ENCODE measurements at places on chromosomes 13 and 19.

GRCh38 chr13:63629591-63629990, 2213.9 kb upstream of the PCDH20 start:
- no peak for DNase-seq

GRCh38 chr19:1206864-1207450, 1.4 kb downstream of the STK11 start:
- peak; percentile 27 for DNase-seq

- DNase-seq, result no peak
Measured at GRCh38 chr13:76630629-76631230, 255.5 kb downstream of the KCTD12 start.

DNA sequence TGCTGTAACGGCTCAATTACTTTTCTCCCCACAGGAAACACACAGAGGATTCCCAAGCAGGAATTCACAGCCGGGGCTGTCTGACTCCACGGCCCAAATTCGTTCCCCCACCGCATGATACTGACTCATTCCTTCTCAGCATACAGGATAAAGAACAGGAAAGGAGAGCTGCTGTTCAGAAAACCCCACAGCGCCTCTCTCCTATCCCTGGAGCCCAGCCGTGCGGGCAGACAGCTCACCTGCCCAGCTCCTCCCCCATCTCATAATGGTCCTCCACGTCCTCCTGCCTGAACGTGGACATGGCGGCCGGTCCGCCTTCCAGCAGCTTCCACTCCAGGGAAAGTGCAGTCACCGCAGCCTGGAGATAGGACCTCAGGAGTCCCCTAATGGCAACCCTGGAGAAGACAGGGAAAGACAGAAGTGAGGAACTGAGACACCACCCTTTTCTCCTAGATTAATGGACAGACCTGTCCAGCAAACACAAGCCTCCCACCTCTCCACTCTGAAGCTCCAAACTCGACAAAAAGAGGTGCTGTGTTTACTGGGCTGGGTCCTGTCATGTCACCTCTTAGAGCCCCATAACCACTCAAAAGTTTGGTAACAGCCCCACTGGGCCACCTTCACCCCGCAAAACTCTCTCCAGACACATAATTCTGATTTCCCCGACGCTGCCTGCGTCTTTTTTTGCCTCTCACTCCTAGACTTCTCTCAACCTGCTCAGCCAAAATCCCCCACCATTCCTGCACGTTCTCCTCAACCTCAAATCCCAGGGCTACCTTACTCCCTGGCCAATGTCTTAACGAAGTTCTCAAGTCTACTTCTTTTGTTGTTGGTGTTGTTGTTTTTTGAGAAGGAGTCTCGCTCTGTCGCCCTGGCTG, 1.2 kb downstream of the DAPK3 start:
- no peak for DNase-seq

DNA sequence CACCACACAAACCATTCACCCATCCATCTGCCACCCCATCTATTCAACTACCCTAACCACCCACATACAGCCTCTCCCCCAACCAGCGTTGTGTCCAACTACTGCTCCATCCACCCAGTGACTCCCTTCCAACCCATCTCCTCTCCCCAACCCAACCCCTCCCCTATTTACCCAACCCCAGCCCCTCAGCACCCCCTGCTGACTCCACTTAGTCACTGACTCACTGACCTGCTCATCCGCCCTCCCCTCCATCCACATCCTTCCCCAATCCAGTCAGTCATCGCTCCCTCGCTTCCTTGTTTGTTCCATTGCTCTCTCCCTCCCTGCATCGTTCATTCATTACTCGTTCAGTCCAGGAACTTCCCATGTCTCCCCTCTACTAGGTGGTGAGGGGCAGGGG, 39.2 kb downstream of the KCNC3 start:
- no peak for DNase-seq

DNA sequence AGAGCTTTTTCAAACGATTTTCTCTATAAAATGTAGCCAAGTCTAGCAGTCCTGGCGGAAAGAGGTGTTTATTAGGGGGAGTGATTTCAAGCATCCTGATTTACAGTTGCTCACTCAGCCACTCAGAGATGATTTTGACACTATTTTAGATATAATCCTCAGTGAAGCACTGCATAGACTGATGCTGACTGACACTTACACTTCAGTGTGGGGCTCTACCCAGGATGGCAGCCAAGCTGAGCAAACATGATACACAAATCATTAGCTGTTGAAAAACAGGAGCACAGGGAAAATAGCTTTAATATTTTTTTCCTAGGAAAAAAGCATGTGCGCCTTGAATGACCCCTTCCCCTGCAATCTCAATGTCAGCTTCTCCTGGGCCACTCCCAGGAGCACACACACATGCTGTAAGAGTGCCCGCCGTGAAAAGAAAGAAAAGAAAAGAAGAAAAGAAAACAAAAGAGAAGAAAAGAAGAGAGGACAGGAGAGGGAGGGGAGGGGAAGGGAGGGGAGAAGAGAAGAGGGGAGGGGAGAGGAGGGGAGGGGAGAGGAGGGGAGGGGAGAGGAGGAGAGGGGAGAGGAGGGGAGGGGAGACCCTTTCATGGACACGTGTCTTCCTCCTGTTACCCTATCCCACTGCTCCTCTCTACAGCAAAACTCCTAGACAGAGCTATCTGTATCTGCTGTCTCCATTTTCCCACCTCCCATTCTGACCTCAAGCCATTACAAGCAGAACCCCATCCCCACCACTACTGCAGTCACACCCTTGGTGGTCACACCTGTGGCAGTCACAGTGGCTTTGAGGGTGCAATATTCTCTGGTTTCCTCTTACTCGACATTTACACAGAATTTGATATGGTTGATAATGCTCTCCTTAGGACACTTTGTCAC, 36.4 kb downstream of the RCBTB2 start:
- peak; percentile 53 for DNase-seq

Data from CD4-positive, alpha-beta T cell treated with Interleukin-21 for 1 hour (primary cell).